GM12892 (cell line): ENCODE measurements at places on chromosomes 2 and 18.

- no peak for DNase-seq
Observed at GRCh38 chr2:174535757-174536703, 49.2 kb upstream of the GPR155 start.

DNA sequence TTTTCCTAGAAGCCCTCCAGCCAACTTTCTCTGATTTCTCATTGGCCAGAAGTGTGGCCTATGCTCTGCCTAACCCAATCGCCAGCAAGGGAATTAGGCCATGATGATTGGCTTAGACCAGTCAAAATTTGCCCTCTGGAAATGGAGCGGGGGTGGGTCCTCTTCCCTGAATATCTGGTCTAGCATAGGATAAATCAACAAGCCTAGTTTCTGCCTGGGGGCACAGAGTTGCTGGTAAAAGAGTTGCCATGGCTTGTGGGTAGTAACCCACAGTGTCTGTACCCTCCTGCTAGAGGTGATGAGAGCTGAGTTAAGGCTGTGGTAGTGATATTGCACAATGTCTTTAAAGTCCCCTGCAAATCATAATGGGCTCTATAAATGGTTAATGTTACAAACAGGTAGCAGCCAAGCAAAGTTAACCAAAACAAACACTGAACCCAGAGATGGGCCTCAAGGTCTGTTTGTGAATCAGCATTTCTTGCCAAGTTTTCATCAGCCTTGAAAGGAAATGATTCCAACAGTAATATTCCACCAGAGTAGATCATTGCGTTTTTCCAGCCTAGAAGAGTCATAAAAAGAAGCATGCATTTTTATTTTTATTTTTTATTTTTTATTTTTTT is 19.3 kb downstream of the GALM start:
- DNase-seq: no peak

- no peak for DNase-seq
Observed at GRCh38 chr18:11054497-11054896, 94.9 kb downstream of the PIEZO2 start.

DNA sequence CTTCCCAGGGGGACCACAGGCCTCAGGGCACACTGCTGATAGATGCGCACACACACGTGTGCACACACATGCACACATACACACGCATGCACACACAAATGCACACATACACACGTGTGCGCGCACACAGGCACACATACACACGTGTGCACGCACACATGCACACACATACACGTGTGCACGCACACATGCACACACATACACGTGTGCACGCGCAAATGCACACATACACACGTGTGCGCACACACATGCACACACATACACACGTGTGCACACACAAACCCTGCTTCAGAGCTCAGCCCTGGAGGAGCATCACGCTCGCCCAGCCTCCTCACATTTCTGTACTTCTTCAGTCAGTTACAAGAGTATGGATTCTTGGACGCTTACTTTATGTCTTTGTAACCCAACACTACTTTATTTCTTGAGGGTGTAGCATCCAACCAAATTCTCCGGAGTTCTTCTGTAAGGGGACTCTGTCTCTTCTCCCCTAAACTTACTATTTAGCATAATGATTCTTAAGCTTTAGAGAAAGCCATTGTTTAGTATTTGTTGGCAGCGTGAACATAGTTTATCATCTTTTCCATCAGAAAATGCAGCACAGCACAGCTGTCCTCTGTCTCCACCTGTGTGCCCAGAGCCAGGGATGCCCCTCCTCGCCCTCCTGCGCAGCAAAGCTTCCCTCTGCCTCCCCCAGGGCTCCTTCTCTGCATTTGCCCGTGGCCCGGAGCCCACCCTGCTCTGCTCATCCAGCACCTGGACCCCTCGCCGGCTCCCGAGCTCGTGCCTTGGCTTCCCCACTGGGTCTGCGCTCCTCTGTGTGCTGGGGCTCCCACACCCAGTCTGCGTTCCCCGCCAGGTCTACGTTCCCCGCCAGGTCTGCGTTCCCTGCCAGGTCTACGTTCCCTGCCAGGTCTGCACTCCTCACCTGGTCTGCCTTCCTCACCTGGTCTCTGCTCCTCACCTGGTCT is 74.4 kb upstream of the CTDP1 start:
- no peak for DNase-seq

GRCh38 chr2:178230396-178230795 is 36.1 kb downstream of the OSBPL6 start:
- DNase-seq: no peak

- no peak for DNase-seq
Observed at GRCh38 chr2:202604699-202605098, 30.1 kb upstream of the FAM117B start.

DNA sequence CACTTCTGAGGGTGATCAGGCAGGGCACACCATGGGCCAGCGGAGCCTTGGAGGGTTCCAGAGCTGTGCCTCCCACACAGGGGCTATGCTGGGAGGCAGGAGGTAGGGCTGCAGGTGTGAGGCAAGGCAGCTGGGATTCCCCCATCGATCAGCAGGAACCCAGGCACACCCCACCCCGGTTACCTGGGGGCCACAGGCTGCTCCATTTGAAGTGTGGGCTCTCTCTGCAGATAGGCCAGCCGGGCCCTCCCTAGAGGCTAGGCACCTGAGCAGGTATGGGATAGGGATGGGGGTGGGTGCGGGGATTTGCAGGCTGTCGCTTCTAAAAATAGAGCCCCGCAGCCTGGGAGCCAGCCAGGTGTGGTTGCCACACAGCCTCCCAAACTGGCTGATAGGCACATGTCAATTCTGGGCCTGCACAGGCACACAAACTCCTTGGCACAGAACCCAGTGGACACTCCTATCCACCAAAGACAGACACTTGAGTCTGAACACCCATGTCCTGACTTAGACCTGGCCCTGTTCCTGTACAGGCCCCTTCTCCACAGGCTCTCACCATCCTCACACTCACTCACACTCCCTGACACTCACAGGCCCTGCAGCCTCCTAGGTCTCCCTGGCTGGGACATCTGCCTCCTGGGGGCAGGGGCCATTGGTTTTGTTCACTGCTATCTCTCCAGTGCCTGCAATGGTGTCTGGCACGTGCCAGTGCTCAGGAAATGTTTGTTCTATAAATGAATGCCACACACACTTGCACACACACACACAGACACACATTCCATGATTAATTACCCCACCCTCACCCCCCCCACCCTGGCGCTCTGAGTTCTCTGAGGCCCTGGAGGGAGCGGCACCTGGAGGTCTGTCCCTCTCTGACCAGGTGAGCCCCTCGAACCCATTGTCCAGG is 73.4 kb downstream of the ZFP36L2 start:
- DNase-seq: no peak

GRCh38 chr18:76915456-76915855 is 93.1 kb downstream of the ZNF236 start:
- DNase-seq: no peak

GRCh38 chr18:62912885-62913284 is 197.5 kb downstream of the PHLPP1 start:
- no peak for DNase-seq

GRCh38 chr2:15748736-15749323 is 157.2 kb downstream of the DDX1 start:
- no peak for DNase-seq

GRCh38 chr2:63853527-63854310 is 12.0 kb downstream of the UGP2 start:
- DNase-seq: no peak

DNA sequence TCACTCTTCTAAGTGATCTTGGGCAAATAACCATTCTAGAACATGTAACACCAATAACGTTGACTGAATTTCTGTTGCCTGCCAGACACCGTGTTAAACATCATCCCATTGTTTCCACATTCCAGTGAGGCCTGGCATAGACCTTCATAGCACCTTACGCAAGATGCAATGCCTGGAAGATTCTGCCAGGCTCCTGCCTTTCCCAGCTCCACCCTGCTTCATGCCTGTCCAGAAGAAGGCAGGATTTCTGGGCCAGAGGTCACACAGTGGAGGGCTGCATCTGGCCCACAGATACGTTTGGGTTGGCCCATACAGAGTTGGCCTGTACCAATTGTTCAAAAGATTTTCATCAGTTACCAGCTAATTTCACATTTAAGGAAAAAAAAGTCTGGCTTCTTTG is 46.3 kb downstream of the EN1 start:
- no peak for DNase-seq

- no peak for DNase-seq
Observed at GRCh38 chr18:76134628-76135027, 360.4 kb downstream of the ZNF516 start.

- no peak for DNase-seq
Observed at GRCh38 chr2:11433822-11434221, 32.1 kb downstream of the E2F6 start.

GRCh38 chr2:205245652-205246051 is 436.6 kb upstream of the NRP2 start:
- DNase-seq: no peak

DNA sequence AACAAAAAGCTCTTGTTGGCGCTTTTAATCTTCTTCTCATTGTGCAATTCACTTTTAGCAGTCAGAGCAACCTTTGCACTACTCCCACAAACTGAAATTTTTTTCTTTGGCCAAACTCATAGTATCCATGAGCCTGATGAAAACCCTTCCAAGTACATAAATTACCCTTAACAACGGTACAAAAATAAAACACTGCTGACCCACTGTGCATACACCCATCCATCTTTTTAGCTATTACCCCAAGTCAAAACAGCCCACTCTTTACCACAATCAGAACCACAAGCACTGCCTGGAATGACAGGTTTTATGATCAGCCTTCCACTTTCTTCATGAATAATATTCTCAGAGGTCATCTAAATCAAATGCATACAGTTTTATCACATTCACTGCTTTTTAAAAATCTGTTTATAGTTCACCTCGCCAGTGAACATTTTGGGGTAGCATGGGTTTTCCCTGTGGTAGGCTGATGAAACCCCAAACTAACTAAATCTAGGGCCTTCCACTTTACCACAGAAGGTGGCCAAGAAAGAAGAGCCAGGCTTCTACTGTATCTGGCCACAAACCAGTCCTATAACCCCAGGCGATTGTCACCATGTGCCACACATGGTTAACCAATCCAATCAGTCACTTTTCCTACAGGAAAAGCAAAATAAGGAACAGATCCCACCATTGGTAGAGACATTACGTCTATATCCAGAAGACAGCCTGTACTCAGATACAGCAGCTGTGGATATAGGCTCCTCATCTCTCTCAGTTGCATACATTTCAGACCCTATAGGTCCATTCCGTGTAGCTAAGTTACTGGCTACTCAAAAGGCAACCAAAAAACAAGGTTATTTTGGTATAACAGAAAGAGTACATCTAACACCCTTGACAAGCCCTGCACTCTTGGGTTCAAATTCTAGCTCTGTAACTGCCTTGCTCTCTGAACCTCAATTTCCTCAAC is 171.3 kb downstream of the THADA start:
- no peak for DNase-seq

- no peak for DNase-seq
Observed at GRCh38 chr2:231717281-231718171, 9.2 kb downstream of the PTMA start.

DNA sequence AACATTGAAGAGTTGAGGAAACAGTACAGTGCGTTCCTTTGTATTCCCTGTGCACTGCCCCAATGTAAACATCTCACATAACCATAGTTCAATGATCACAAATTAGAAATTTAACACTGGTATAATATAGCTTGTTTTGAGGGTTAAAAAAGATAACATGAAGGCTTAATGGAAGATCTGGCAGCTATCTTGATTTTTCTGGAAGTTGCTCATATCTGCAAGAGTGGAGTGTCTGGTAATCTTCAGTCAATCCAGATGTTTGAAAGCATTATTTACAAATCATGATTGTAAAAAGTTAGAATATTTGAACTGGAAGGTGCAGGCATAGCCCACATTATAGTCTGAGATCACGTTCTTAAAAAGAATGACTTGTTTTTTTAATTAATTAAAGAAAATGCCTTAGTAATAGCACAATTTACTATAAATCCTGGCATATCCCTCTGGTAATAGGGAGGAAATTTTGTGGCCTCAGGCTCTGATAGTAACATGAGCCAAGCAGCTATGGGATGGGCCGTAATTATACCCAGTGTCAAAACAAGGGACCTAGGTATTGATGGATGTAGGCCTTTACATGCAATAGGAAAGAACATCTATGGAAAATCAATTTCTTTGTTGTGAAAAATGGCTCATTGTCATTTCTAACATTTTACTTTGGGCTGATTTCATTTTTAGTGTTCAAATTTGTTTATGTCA is 418.0 kb downstream of the THSD7B start:
- no peak for DNase-seq

- DNase-seq: no peak
Observed at GRCh38 chr2:239040152-239040761, 192.4 kb downstream of the TWIST2 start.

- no peak for DNase-seq
Observed at GRCh38 chr2:29405707-29406106, 290.5 kb downstream of the CLIP4 start.

- DNase-seq: no peak
Observed at GRCh38 chr2:222336442-222336841, 37.6 kb upstream of the PAX3 start.

- DNase-seq: peak; percentile 54
Observed at GRCh38 chr2:230614913-230615332, 97.7 kb upstream of the CAB39 start.

DNA sequence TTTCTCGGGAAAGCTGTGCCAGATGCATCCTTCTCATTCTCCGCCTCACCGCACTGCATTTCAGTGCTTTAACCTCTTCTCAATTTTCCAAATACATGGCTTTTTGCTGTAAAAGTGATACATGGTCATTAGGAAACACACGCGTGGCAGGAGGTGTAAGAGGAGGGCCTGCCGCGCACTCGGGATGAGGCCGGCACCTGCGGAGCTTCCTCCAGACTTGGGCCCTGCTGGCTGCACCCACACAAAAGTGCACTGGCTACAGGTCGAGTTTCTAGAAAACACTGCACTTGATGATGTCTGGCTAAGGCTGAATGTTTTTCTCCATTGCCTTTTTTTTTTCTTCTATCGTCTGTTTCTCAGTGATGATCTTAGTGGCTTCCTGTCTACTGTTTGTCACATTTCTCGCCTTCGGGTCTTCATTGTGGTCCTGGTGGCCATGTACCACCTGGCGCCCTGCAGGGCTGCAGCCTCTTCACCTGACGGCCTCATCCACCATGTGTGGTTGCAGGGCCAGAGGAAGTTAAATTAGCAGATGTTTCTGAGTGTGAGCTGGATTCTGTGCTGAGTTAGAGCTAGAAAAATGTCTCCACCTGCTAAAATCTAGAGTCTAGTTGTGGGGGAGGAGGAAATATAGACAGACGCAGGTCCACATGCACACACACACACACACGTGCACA is 7.6 kb downstream of the KCNG2 start:
- no peak for DNase-seq

DNA sequence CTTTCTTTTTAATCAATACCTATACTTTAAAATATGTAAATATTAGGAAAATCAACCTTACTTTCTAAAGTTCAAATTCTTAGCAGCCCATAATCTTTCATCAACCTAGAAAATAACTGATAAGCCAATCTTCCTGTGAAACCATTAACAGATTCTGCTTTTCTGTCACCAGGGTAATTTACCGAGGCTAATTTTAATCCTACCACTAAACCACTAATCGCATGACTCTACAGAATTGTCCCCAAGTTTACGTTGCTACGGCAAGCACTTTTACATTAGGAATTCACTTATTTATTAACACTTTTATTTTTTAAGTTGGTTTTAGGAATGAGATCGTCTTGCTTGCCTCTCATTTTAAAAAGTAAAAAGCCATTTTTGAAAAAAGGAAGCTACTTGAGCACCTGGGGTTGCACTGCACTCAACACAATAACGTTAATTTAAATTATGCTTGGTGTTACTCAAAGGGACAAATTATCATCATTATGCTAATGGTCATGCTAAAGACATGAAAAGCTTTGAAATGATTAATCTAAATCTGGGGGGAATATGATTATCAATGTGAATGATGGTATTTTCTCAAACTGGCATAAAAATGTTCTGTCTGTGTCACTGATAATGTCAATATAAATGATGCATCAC is 10.2 kb downstream of the ZNF516 start:
- DNase-seq: no peak
